Esophagus muscularis mucosa (tissue), 4 donors: ENCODE measurements at places on chromosomes 6 and 20. TPM values are rescaled to one million over a fixed set of nuclear protein-coding genes. Genes with fewer than 3 reads are reported as not detected.

Gene PHACTR3
- 0.71 TPM for total RNA-seq

Gene B3GAT2
- total RNA-seq: 0.11 TPM

Gene C6orf163
- total RNA-seq: 2.5 TPM

Gene GSTA2
- not detected for total RNA-seq

Gene ZSCAN23
- total RNA-seq: 2.9 TPM

Gene GOPC
- total RNA-seq: 18.8 TPM

Gene BMP5
- total RNA-seq: 1.6 TPM

- peak overlapping the region; percentile 29 for H3K27ac ChIP-seq
- H3K4me1 ChIP-seq: peaks cover 66% of the 10 kb centered on the region
- H3K4me3 ChIP-seq: no peak overlapping the region
Measured at GRCh38 chr6:149320796-149321195, 3.3 kb downstream of the TAB2 start.

- no peaks in the 10 kb centered on the region for H3K36me3 ChIP-seq
- no peak overlapping the region for H3K4me3 ChIP-seq
- H3K4me1 ChIP-seq: no peaks in the 10 kb centered on the region
- no peaks in the 10 kb centered on the region for H3K27me3 ChIP-seq
- H3K27ac ChIP-seq: no peak overlapping the region
Measured at GRCh38 chr20:46237227-46237626, 71.1 kb downstream of the CDH22 start.

GRCh38 chr6:139029470-139030227 is 1.1 kb downstream of the ABRACL start:
- no peaks in the 10 kb centered on the region for H3K27me3 ChIP-seq
- no peaks in the 10 kb centered on the region for H3K36me3 ChIP-seq
- peaks cover 18% of the 10 kb centered on the region for H3K4me1 ChIP-seq
- no peak for DNase-seq
- H3K4me3 ChIP-seq: peak overlapping the region; percentile 84

GRCh38 chr6:44858998-44859397 is 469.1 kb upstream of the RUNX2 start:
- peaks cover 24% of the 10 kb centered on the region for H3K4me1 ChIP-seq
- H3K27me3 ChIP-seq: no peaks in the 10 kb centered on the region
- H3K27ac ChIP-seq: no peak overlapping the region
- H3K4me3 ChIP-seq: no peak overlapping the region
- no peak for DNase-seq
- H3K36me3 ChIP-seq: no peaks in the 10 kb centered on the region

DNA sequence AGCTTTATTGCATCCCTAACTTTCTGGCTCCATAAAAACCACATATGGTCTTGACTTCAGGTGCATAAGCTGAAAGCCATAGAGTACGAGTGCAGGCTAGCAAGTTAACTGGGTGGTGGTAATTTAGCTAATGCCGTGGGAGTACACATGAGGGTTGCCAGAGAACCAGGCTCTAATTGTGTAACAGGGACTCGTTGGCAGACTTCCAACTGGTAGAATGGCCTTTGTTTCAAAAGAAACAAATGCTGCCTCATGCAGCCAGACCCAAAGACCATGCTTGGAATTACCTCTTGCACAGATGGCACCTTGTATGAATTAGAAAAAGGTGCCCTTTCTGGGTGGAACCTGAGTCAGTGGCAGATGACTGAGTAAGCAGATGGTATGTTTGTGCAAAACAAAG is 73.2 kb downstream of the LY86 start:
- no peak overlapping the region for H3K27ac ChIP-seq
- no peaks in the 10 kb centered on the region for H3K36me3 ChIP-seq
- no peaks in the 10 kb centered on the region for H3K27me3 ChIP-seq
- DNase-seq: no peak
- no peak overlapping the region for H3K4me3 ChIP-seq

DNA sequence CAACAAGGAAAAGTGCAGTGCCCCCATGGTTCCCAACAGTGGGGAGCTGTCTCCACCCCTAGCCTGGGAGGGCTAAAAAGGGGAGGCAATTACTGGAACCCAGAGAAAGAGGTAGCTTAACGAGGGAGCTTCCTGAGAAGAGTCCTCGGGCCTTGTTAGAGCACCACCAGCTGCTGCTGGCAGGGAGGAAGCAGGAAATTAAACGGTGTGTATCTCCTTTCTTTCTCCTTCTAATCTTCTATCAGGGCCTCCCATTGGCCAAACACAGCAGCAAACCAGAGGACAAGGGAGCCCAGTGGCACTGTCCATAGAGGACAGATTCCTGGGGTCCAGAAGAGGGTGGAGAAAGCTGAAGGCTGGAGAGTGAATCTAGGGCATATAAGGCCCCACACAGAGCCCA is 7.6 kb upstream of the BTN2A2 start:
- no peak for DNase-seq
- H3K36me3 ChIP-seq: peaks cover 33% of the 10 kb centered on the region
- peaks cover 2% of the 10 kb centered on the region for H3K4me1 ChIP-seq
- H3K4me3 ChIP-seq: no peak overlapping the region
- H3K27me3 ChIP-seq: no peaks in the 10 kb centered on the region

GRCh38 chr20:3909952-3910366 is 20.8 kb downstream of the PANK2 start:
- H3K36me3 ChIP-seq: peaks cover 61% of the 10 kb centered on the region
- H3K4me3 ChIP-seq: no peak overlapping the region
- peaks cover 14% of the 10 kb centered on the region for H3K4me1 ChIP-seq
- H3K27me3 ChIP-seq: no peaks in the 10 kb centered on the region

DNA sequence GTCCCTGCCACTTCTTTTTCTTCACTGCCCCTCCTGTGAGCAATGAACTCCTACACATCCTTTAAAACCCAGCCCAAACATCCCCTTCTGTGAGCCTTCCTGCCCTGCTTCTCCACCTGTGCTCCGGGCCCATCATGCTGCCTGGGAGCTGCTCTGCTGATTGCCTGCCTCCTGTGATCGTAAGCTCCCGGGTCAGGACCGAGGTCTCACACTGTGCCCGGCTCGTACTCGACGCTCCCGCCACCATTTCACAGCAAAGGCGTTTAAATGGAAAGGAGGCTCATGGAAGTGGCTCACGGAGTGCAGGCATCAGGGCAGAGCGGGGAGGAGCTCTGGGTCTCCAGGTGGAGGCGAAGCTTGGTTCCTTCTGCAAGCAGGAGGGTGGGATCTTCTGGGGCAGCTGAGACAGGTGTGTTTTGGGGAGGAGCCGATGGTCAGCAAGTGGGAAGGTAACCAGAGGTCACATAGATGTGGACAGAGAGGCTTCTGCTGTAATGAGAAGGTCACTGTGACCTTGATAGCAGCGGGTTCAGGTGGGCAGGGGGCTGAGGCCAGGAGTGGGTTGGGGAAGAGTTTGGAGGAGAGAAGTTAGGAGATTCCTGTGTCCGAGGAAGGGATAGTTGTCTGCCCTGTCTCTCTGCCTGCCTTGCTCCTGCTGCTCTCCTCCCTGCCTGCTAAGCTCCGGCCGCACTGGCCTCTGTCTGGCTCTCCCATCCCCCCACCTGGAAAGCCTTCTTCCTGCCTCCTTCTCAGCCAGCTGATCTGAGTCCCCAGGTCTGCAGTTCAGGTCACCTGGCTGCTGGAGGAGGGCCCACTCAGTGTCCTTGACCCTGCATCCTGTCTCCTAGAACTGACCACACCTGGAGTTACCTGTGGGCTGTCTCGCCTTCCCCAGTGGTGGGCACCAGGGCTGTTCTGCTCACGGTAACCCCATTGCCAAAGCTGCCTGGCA is 52.7 kb upstream of the FRMD1 start:
- H3K27ac ChIP-seq: no peak overlapping the region
- H3K4me3 ChIP-seq: no peak overlapping the region
- peaks cover 18% of the 10 kb centered on the region for H3K4me1 ChIP-seq
- H3K27me3 ChIP-seq: no peaks in the 10 kb centered on the region
